ENCODE measurements at places on chromosomes 2 and 18.
A peak's percentile ranks its signal among the peaks of the same experiment; 100 is the strongest.

DNA sequence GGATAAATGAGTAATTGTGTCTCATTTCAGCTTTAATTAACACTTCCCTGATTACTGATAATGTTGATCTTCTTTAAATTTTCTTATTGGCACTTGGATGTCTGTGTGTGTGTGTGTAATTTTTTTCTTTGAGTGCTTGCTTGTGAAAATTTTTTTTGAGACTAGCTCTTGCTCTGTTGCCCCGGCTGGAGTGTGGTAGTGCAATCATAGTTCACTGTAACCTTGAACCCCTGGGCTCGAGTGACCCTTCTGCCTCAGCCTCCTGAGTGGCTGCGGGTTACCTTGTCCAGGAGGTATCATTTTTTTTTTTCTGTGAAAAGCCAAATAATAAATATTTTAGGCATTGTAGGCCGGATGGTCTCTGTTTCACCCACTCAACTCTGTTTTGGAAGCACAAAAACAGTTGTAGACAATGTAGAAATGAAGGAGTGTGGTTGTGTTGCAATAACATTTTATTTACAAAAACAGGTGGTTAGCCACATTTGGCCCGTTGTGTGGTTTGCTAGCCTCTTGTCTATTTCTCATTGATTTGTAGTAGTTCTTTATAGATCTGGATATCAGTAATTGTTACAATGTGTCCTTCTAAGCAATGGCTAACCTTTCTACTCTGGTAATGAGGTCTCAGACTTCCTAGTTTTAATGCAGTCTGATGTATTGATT is 7.9 kb downstream of the IL1RL2 start:
- DNase-seq = no peak

GRCh38 chr2:175103191-175103590 is 64.8 kb downstream of the ATF2 start:
- no peak for DNase-seq

GRCh38 chr2:30332791-30333453 is 101.6 kb downstream of the LBH start:
- DNase-seq = peak; percentile 67

DNA sequence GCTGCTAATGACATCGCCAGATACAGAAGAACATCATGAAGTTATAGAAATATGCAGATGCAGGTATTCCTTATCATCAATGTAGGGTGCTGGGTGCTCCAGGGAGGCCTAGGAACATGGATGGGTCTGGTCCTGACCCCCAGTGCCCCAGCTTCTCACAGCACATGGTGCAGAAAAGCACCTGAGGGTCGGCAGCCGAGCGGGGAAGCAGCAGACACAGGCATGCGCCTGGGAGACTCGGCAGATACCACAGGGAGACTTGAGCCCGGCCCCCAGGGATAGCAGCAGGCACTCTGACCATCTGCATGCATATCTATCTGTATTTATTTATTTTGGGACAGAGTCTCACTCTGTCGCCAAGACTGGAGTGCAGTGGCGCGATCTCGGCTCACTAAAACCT is 43.2 kb downstream of the TMEM18 start:
- no peak for DNase-seq

DNA sequence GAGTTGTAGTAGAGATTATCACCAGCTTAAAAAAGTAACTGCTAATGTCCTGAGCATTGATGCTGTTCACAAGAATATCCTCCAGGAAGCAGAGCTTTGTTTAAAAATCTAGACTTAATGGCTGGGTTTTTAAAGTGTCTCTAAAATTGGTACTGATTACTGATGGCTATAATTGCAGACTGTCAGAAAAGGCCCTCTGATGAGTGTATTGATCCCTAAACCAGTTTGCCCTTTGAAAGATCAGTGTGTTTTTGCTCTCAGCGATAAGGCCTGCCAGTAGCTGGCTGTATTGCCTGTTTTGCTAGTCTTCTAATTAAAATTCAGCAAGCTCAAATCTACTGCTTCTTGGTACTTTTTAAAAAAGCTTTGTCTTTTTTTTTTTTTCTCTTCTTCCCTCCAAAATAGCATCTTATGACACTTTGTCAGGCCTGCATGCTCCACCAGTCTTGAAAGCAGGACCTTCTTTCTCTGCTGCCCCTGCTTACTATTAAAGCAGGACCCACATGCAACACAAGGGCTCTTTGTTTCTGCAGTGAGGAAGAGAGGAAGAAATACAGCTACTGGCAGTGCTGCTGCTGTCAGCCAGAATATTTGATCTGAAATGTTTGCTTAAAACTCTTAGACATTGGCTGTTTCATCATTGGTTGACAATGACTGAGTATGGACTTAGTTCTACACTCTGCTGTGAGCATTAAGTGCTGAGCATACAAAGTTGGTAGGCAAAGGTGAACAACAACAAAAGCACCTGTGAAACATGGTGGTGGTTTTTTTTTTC is 1.8 kb downstream of the SEC11C start:
- peak; percentile 36 for DNase-seq

GRCh38 chr2:160934263-160934662 is 226.0 kb upstream of the TANK start:
- DNase-seq = no peak

DNA sequence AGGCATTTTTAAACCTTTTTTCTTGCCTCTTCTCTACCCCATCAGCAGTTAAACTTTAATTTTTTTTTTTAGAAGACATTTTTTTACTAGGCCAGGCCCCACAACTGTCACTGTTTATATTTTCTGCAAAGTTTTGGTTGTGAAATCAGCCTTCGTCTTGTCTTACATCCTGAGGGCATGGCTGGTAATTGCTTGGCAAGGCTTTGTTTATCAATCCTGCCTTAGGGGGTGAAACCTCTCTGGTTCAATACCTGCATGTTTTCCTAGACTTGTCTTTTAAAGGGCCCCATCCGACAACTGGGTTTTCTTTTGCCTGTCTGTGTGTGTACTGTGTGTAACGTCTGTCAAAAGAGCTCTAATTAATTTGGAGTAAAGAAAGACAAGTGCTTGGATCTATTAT is 330.0 kb upstream of the CWC22 start:
- DNase-seq = no peak

DNA sequence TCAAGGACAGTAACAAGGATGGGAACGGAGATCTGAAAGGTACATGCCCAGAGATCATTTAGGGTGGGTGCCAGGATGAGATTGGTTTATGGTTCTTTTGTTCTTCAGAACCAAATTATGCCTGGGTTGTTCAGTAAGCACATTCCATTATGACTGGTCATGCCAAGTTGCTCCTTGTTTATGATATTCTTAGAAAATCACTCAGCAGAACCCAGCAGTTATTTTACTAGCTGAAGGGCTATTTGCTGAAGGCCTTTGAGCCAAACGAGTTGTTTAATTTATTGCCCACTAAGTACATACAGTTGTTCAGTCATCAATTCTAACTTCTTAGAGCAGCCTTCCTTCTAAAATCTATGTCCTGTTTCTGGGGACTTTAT is 635 bp downstream of the SLC3A1 start:
- DNase-seq = no peak

- DNase-seq = peak; percentile 38
Measured at GRCh38 chr2:184599054-184599871, 934 bp downstream of the ZNF804A start.

DNA sequence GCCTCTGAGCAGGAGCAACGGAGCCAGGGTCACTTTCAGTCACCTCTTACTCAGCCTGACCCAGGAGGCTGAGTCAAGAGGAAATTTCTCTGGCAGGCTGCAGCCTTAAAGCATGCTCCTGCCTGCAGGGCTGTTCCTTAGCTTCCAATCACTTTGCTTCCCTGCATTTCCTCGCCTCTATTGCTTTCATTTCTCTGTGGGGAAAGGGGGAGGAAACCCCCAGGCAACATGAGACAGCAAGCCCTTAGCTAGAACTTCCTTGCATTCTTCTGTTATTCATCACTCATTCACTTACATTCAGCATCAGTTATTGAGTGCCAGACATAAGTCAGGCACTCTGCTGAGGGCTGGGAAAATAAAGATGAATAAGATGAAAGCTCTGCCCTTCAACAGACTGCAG is 13.0 kb downstream of the XDH start:
- DNase-seq = no peak

GRCh38 chr2:230650585-230651137 is 62.0 kb upstream of the CAB39 start:
- no peak for DNase-seq

GRCh38 chr2:5915881-5916310 is 223.7 kb downstream of the SOX11 start:
- DNase-seq = no peak

DNA sequence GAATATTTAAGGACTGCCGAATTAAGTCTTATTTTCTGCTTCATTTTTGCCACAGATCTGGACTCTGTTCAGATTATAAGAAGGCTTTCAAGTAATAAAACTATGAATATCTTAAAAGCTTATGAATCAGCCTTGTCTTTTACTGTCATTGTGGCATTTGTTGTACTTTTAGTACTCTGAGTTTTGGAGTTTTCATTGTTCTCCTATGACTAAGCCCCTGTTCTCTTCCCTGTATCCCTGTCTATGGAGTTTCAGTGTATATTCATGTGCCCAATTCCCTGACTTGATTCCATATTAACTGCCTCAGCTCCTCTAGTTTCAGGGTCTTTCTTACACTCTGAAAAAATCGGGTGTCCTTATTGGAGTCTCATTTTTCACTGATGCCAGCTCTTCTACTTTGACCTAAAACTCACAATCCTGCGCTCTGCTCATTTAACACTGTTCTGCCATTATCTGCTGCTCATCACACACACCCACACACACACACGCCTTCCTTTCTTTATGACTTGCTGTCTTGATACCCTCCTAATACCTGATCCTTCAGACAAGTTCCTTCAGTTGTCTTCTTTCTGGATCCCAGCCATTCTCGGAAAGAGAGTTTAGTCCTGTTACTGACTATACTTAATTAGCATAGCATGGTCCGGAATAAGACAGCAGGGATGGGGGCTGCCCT is 511.8 kb downstream of the CPS1 start:
- no peak for DNase-seq

- DNase-seq = no peak
Measured at GRCh38 chr18:13587477-13587876, 138.9 kb downstream of the FAM210A start.

GRCh38 chr2:108165729-108166128 is 74.0 kb upstream of the SULT1C3 start:
- DNase-seq = no peak

DNA sequence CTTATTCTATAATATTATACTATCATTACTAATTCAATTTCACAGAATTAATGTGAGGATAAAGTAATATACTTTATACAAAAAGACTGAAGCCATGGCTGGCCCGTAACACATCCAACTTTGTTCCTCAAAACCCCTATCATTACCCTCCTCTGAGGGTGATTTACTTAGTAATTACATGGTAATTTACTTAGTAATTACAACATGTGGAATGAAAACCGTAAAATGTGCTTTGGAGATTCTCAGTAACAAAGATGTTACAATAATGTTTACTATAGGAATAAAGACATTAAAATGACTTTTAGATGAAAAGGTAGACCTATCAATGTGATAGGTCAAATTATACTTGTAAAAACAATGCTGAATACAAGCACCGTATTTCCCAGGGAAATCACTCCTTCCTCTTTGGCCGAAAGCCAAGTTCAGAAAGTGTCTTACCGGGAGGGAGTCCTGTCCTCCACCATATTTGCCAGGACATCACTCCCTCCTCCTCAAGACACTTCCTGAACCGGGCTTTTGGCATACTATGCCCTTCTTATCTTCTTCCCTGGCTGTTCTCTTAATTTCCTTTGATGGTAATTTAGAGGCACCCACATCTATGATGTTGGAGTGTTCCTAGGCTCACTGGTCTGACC is 1047.8 kb downstream of the SOCS6 start:
- no peak for DNase-seq

DNA sequence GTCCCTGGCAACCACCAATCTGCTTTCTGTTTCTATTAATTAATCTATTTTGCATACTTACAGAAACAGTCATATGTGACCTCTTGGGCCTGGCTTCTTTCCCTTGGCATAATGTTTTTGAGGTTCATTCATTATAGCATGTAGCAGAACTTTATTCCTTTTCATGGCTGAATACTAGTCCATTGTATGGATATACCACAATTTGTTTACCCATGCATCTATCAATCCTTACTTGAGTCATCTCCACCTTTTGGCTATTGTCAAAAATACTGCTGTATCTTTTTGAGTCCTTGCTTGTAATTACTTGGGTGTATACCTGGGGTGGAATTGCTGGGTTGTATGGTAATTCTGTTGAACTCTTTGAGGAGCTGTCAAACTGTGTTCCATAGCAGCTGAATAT is 126.8 kb downstream of the CTIF start:
- no peak for DNase-seq

DNA sequence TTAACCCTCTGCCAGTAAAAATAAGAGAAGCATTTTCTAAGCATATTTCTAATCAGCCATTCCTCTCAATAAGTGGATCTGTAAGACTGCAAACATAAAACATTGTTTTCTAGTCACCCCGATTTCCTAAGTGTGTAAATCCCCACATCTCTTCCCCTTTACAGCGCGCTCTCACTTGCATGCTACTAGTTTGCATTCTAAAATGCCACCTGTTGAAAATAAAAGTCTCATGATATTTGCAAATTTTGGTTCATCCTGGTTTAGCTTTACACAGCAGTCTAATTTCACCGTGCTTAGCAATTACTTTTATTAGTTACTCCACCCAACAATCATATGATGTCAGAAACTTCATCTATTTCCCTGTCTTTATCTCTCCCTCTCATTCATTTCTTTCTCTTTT is 1230.7 kb upstream of the ZEB2 start:
- no peak for DNase-seq

- no peak for DNase-seq
Measured at GRCh38 chr18:54183390-54183789, 41.1 kb downstream of the MBD2 start.

DNA sequence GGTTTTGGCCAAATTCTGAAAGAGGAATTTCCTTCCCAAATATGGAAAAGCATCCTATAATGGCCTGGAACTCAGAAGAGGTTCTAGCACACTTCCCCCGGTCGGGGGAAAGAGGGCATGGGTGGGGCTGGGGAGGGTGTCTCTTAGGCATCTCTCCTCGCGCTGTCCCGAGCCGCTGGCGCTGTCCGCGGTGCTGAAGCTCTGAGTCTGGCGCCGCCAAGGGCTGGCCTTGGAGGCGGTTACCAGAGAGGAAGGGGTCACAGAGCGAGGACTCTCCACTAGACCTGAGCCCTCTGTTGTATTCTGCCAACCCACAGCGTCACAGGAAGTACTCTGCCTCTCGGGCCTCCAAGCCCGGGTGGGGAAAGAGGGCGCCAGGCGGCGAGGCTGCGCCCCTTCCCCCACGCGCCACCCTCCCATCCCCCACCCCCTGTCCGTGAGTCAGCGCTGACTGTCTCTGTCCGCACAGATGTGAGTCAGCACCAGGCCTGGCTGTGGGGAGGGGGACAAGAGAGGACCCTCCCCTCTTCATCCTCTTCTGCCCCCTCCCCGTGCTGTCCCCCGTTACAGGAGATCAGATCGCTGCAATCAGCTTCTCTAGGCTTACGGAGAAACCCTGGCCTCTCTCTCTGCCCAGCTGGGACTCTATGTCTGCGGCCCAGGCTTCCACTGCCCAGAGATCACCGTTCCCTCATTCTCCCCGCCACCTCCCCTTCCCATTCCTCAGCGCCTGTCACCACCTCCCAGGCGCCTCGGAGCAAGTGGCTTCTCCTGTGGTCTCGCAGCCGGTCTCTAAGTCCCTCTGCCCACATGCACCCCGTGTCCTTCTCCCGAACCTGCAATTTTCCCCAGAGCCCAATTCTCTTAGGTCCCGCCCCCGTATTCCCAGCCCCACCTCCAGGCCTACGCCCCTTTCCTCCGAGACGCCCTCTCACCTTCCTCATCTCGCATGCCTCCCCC is 779 bp downstream of the PTPRN start:
- DNase-seq = peak; percentile 85

- no peak for DNase-seq
Measured at GRCh38 chr2:30978854-30979253, 159.4 kb downstream of the GALNT14 start.

GRCh38 chr2:97979904-97980303 is 15.8 kb downstream of the TMEM131 start:
- DNase-seq = no peak

Measured in GM13977 (cell line).